Calu3 (cell line): ENCODE measurements at places on chromosomes 1 and 21. TPM values are rescaled to one million over a fixed set of nuclear protein-coding genes. Genes with fewer than 3 reads are reported as not detected.

OR6F1 gene
- not detected in 2 replicates for total RNA-seq

TAS1R1 gene
- not detected in 2 replicates for total RNA-seq

PWP2 gene
- total RNA-seq, result 16.3 and 18.1 TPM in 2 replicates

TCHHL1 gene
- not detected in 2 replicates for total RNA-seq

LCE3D gene
- total RNA-seq, result not detected in 2 replicates

NID1 gene
- total RNA-seq, result 4.4 and 8.6 TPM in 2 replicates

PDE4B gene
- total RNA-seq, result 2.2 and 2.9 TPM in 2 replicates

OLIG2 gene
- total RNA-seq, result not detected in 2 replicates

LCE1B gene
- not detected in 2 replicates for total RNA-seq

- DNase-seq, result no peak
Measured at GRCh38 chr1:172269084-172269483, 151.4 kb upstream of the C1orf105 start.

- DNase-seq, result no peak
Measured at GRCh38 chr1:93171549-93172034, 8.6 kb downstream of the TMED5 start.

GRCh38 chr1:246069581-246069980 lies 437.5 kb downstream of the SMYD3 start:
- no peak for DNase-seq

DNA sequence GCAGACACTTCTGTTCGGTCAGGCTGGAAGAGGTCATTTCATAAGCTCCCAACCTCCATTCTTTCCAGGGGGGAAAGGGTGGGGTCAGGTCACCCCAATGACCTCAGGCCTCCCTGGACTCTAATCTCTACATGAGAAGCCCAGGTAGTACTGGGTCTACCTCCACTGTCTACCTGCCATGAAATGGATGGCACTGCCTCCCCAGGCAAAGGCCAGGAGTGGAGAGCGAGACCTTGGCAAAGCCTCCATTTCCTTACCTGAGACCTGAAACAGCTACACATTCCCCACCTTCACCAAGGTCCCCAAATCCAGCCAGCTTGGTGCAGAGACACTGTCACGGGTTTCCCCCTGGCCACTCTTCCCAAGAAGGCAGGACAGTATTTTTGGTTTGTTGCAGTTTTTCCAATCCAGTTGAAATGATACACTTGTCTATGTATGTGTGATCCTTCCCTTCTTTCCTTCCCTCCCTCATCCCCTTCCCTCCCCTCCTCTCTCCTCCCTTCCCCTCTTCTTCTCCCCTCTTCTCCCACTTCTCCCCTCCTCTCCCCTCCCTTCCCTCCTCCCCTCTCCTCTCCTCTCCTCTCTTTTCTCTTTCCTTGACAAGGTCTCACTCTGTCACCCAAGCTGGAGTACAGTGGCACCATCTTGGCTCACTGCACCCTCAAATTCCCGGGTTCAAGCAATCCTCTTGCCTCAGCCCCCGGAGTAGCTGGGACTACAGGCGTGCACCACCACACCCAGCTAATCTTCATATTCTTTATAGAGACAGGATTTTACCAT lies 16.1 kb downstream of the BTG2 start:
- DNase-seq, result no peak

DNA sequence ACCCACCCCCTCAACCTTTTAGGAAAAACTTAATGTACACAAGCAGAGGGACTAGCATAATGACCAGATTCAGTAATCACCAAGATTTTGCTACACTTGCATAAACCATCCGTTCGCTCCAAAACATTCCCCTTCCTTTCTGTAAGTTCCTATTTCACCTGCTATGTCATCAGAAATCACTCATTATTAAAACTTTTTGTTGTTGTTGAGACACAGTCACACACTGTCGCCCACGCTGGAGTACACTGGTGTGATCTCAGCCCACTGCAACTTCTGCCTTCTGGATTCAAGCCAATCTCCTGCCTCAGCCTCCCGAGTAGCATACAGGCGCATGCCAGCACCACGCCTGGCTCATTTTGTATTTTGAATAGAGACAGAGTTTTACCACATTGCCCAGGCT lies 3.4 kb downstream of the MRPL20 start:
- DNase-seq, result no peak

GRCh38 chr1:178581351-178582303 lies 68.7 kb downstream of the TEX35 start:
- DNase-seq, result no peak

DNA sequence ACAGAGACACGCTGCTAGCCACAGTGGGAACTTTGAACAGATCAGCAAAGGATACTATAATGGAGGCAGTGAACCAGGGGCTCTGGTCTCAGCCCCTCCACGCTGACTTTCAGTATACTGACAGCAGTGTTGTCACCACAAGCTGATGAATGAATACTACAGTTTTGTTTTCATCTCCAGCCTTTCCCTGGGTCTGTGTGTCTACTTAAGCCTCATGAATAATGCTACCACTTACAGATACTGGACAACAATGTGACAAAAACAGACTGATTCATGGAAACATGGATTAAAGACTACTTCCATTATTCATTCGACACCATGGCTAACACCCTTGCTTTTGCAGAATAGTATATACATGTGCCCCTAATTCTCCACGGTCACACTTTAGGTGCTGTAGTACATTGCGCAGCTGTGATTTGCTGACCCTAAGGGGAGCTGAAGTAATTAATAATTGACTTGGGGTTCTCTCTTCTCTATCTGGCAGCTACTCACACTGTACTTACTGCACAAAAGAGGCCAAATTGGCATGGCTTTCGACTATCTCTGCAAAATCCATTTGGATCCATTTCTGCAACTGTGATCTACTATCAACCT lies 203.2 kb upstream of the LYPLAL1 start:
- DNase-seq, result no peak

DNA sequence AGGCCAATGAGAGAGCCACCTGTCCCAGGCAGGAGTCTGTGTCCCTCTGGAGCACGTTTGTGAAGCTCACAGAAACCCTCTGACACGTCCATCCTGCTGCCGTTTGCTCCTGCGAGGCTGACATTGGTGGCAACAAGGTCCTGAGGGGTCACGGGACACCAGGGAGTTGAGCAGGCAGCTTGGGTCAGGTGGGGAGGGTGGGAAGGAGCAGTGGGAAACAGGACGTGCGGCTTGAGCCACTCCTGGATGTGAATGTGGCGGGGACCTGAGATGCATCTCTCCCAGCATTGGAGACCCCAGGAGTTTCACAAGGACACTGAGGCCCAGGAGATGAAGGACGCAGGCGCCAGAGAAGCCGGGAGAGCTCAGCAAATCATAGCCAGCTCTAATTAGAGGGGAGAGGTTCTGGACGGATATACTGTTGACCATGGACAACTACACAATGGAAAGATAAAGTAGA lies 149.0 kb downstream of the PEX14 start:
- no peak for DNase-seq

- no peak for DNase-seq
Measured at GRCh38 chr1:232249339-232249738, 380.6 kb downstream of the SIPA1L2 start.

- peak; percentile 24 for DNase-seq
Measured at GRCh38 chr1:109218516-109218915, 4.8 kb downstream of the SARS1 start.

- DNase-seq, result no peak
Measured at GRCh38 chr1:84712276-84712874, 22.1 kb upstream of the SSX2IP start.

GRCh38 chr1:94117259-94117851 lies 3.6 kb downstream of the ABCA4 start:
- DNase-seq, result no peak

GRCh38 chr1:204072931-204073836 lies at the start of gene SOX13:
Gene SOX13 (plus strand): TSS chr1:204073115. CDS start chr1:204112916, 39,801 bp downstream.
- DNase-seq, result peak; percentile 82

DNA sequence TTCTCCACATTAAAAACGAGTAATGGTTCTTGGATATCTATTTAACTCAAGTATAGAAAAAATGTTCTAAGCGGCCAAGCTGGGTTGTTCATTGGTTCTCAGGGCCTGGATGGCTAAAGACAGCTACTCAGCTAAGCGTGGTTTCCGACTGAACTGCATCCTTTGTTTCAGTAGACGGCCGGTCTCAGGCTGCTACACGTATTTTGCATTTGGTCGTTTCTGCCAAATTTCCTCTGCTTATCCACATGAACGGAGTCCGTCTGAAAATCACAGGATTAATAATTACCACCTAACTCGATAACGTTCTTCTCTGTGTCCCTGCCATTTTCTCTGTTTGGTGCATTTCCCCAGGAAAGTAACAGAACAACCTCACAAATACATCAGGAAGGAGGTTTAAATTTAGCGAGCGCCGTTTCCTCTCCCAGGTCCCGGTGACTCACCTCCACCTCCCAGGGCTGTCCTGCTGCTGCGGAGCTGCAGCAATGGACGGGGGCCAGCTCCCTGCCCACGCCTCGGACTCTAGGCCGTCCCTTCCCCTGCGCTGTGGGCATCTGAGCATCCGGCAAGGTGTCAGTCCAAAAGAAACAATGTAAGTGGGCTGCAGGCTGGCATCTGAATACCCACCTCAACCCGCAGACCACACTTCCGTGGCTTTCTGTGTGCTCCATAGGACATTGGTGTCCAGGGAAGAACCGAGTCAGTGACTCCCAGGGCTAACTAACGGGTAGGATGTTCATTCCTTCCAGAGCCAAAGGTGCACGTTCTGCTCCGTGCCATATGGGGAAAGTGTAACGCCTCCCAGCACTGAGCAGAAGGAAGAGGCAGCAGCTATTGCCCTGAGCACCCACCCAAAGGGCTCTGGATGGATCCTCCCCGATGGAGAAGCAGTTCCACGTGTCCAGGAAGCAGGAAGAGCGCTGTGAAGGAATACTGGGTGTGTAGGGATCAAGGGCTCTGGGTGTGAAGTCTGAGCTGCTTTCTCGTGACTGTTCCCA lies 4.1 kb upstream of the GABRD start:
- DNase-seq, result peak; percentile 62

DNA sequence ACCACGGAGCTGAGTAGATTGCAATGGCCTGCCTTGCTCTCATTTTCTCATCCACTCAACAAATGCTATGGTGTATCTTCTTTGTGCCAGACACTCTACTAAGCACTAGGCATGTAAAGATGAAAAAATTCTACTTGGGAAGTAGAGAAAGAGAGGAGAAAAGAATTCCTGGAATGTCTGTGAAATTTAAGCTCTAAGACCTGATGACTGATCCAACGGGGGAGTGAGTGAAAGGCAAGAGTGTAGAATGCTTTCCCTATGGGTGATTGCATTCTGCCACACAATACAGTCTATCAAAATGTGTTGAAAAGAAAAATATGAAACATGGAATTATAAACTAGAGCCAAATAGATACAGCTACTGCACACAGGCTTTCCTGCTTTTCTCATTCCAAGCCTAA lies 82.3 kb downstream of the CYYR1 start:
- no peak for DNase-seq

DNA sequence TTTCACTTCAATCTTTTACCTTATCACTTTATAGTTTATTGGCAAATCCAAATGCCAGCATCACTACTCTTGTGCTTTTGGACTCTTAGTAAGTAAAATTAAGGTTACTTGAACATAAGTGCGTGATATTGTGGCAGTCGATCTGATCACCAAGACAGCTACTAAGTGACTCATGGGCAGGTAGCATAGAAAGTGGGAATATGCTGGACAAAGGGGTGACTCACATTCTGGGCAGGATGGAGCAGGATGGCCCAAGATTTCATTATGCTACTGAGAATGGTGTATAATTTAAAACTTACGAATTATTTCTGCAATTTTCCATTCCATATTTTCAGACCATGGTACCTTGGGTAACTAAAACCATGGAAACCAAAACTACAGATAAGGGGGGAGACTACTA lies 120.2 kb downstream of the ROR1 start:
- DNase-seq, result no peak

DNA sequence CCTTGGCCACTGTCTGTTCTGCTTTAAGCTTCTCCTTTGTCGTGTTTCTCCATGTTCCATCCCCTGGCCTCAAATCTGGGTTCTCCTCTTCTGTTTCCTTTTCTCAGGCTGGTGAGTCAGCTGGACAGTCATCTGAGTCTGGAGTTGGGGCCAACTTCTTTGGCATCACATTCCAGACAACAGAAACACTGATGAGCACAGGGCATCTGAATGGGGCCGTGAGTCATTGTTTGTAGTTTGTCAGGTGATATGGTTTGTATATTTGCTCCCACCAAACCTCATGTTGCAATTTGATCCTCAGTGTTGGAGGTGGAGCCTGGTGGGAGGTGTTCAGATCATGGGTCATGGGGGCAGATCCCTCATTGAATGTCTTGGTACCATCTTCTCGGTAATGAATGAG lies 14.3 kb upstream of the OLIG2 start:
- peak; percentile 12 for DNase-seq

GRCh38 chr1:64471218-64472039 lies 1.5 kb downstream of the CACHD1 start:
- DNase-seq, result peak; percentile 27

DNA sequence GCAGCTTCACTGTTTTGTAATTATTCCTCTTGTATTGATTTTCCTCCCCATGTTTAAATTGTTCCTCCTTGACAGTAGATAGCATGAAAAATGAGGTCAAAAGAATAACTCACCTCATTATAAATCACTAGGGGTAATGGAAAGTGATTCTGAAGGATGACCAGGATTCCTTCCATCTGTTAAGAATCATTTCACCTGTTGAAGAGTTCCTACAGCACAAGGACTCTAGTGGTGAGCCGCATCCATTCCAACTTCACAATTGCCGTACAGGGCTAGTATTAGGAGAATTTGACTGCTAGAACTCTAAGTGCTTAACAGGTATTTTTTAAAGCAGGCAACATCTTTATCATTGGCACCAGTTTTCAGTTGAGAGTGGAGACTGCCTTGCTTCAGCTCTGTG lies 13.7 kb downstream of the PPP1R12B start:
- DNase-seq, result no peak
